ENCODE measurements at places on chromosomes 7 and 10.

DNA sequence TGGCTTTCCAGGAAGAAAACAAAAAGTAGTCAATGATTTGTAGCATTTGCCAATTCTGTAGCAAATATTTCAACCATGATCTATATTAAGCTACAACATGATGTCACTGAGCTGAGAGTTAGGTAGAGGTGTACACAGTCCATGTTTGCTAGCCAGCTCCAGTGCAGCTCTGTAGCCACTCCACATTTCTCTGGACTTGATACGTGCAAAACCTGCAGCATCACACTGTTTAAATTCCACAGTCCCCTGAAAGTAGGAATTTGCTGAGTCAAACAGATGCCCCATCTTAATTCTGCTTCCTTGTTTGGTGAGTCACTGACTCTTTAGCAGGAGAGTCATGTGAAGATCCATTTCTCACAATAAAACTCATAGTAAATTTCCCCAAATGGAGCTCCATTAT lies 89.8 kb upstream of the LRRTM3 start:
- no peak overlapping the region for H3K27ac ChIP-seq
- H3K4me3 ChIP-seq = no peak overlapping the region
- no peaks in the 10 kb centered on the region for H3K4me1 ChIP-seq

GRCh38 chr7:95441042-95441823 lies 6.4 kb upstream of the PON2 start:
- H3K4me1 ChIP-seq = no peaks in the 10 kb centered on the region
- H3K4me3 ChIP-seq = no peak overlapping the region
- no peaks in the 10 kb centered on the region for H3K27me3 ChIP-seq
- no peak overlapping the region for H3K27ac ChIP-seq
- no peak for DNase-seq

DNA sequence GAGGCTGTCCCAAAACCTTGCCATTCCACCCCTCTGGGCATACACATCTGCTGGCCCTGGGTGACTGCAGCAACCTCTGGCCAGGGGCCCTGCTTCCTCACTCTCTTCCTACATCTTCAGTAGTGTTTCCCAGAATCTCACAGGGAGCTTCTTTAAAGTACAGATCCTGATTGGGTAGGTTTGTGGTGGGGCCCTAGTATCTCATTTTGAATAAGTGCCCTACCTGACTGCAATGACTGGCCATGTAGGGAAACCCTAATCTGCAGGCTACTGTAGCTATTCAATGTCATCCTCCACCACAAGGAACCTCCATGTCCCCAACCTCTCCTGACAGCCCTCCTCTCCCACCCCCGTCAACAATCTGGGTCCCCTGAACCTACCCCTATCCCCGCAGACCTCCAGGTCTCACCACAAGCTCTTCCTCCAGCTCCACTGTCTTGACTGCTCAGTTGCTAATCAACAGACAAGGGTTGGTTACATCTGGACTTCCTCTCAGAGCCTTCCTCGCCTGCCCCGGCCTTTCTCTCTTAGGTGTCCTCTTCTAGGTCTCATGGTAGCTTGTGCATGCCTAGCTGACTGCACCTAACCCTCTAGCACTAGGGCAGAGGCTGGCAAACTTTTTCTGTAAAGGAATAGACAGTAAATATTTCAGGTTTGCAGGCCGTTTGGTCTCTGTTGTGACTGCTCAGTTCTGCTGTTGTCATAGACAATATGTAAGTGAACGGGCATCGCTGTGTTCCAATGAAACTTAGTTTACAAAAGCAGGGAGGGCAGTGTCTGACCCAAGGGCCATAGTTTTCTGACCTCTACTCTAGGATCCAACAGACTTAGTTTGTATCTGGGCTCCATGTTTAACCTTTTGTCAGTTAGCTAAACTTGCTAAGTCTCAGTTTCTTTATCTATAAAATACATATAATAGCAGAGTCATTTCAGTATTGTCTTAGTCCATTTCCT lies 121.1 kb downstream of the AOAH start:
- H3K27me3 ChIP-seq = no peaks in the 10 kb centered on the region
- H3K4me1 ChIP-seq = peaks cover 11% of the 10 kb centered on the region

DNA sequence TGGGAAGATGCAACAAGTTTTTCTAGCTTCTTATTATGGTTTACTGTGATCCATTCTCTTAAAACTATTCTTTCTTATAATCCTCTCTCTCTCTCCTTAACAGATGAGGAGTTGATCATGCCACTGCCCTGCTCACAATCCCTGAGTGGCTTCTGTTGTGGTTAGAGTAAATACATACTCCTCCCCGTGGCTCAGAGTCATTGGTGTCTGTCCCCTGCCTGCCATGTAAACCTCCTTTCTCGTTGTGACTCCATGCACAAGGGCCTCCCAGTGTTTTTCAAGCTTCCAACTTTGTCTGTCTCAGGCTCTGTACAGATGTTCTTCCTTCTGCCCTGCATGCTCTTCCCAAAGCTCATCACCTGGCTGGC lies 20.4 kb downstream of the CCNY start:
- H3K36me3 ChIP-seq = no peaks in the 10 kb centered on the region
- no peaks in the 10 kb centered on the region for H3K27me3 ChIP-seq
- H3K4me3 ChIP-seq = no peak overlapping the region
- H3K4me1 ChIP-seq = peaks cover 59% of the 10 kb centered on the region
- DNase-seq = no peak

DNA sequence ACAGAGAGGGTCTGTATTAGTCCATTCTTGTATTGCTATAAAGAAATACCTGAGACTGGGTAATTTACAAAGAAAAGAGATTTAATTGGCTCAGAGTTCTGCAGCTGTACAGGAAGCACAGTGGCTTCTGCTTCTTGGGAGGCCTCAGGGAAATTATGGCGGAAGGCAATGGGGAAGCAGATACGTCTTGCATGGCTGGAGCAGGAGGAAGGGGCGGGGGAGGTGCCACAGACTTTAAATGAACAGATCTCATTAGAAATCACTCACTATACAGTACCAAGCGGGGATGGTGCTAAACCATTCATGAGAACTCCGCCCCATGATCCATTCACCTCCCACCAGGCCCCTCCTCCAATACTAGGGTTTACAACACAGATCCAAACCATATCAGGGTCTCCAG lies 3.7 kb upstream of the CALU start:
- no peak for DNase-seq
- peaks cover 6% of the 10 kb centered on the region for H3K4me1 ChIP-seq
- no peaks in the 10 kb centered on the region for H3K27me3 ChIP-seq
- H3K4me3 ChIP-seq = no peak overlapping the region

DNA sequence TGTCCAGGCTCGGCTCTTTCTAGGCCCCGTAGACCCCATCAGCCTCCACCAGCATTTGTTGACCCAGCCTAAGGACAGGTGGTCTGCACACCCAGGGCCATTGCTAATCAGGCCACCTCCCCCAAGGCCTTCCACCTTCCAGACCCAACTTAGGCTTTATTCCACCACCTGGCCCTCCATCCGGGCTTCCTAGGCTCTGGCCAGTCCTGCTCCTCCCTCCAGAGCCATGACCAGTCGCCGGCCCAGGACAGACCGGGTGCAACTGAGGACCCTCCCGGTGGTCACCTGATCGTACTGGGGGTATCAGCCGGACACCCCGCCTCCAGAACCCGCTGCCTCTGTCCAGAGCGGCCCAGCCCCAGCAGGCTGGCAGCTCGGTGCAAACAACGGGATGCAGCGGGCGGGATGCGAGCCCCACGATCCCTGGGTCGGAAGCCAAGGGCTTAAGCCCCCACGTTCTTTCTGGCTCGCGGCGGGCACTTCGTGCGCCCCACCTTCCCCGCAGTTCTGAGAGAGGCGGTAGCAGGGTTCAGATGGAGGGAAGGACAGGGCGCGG lies 545 bp downstream of the NACAD start:
- H3K27ac ChIP-seq = no peak overlapping the region
- peaks cover 7% of the 10 kb centered on the region for H3K4me1 ChIP-seq
- H3K36me3 ChIP-seq = no peaks in the 10 kb centered on the region
- H3K4me3 ChIP-seq = no peak overlapping the region
- H3K27me3 ChIP-seq = no peaks in the 10 kb centered on the region
- no peak for DNase-seq

DNA sequence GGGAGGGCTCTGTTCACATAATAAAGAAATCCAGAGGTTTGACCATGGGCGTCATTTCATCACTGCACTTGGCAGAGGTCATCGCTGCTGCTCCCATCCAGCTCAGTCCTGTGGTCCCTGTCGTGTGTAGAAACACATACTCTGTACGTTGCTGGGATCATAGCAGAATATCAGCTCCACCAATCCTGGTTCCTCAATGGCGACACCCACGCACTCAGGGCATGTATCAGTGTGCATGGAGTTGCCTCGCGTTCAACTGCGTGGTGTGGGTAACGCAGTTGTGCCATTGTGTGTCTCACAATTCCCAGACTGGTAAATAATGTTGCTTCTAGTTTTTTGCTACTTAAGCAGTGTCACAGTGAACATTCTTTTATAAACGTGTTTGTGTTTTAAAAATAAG lies 111.1 kb downstream of the LHPP start:
- no peaks in the 10 kb centered on the region for H3K36me3 ChIP-seq
- H3K4me1 ChIP-seq = no peaks in the 10 kb centered on the region
- H3K27me3 ChIP-seq = no peaks in the 10 kb centered on the region
- no peak overlapping the region for H3K4me3 ChIP-seq

GRCh38 chr10:113441220-113441619 lies 111.6 kb upstream of the HABP2 start:
- H3K4me1 ChIP-seq = peaks cover 6% of the 10 kb centered on the region
- H3K4me3 ChIP-seq = no peak overlapping the region
- no peak overlapping the region for H3K27ac ChIP-seq
- peak; percentile 31 for DNase-seq

- H3K36me3 ChIP-seq = no peaks in the 10 kb centered on the region
- no peaks in the 10 kb centered on the region for H3K4me1 ChIP-seq
- H3K27ac ChIP-seq = no peak overlapping the region
Observed at GRCh38 chr10:86661161-86662025, 6.9 kb upstream of the LDB3 start.
